ENCODE measurements at places on chromosomes 1 and 21.

GRCh38 chr1:170305777-170306512 is 160.2 kb downstream of the NTMT2 start:
- H3K36me3 ChIP-seq: no peaks in the 10 kb centered on the region
- H3K4me1 ChIP-seq: no peaks in the 10 kb centered on the region
- no peak overlapping the region for H3K27ac ChIP-seq
- no peak overlapping the region for H3K4me3 ChIP-seq

GRCh38 chr1:67815303-67816094 is 17.8 kb downstream of the GNG12 start:
- H3K4me1 ChIP-seq: peaks cover 29% of the 10 kb centered on the region
- H3K36me3 ChIP-seq: no peaks in the 10 kb centered on the region
- H3K4me3 ChIP-seq: no peak overlapping the region
- H3K27ac ChIP-seq: peak overlapping the region; percentile 73

DNA sequence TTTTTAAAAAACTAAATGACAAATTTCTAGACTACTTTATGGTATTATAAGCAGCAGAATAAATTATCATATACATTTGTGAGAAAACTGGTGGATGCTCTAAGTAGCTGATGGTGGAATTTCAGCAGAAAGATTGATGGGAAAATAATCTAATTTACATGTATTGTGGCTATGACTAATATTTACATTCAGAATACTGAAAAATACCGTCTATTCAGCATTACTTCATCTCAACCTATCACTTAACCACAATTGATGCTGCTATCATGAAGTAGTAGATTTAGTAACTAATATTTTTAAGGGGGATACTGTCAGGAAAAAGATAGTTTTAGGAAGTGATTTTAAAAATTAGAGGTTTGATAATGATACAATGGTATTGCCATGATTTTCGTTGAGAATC is 137.9 kb downstream of the IFI44 start:
- no peak overlapping the region for H3K27ac ChIP-seq
- H3K36me3 ChIP-seq: no peaks in the 10 kb centered on the region
- H3K4me1 ChIP-seq: no peaks in the 10 kb centered on the region
- no peak for DNase-seq
- no peaks in the 10 kb centered on the region for H3K27me3 ChIP-seq
- H3K4me3 ChIP-seq: no peak overlapping the region

DNA sequence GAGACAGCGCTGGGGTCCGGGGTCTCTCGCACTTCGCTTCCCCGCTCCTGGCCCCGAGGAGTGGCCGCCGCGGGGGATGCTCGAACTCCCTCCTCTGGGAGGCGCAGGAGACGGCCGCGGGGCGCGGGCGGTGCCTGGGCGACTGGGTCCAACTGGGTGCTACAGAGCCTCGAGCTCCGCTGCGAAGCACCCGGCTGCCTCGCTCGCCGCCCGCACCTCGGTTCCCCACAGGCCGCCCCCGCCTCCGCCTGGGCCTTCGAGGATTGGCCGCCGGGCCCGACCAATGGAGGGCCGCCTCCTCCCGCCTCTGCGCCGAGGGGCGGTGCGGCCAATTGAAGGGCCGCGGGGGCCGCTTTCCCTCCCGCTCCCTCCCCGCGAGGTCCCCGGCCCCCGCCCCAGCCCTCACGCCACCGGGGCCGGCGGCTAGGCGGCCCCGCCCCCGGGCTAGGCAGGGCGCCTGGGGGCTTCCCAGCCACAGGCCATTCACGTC is at the start of gene CNN3:
CNN3 (minus strand) TSS at position 196 of the 490 bp plus-strand sequence. CDS start 216 bp downstream, outside the sequence.
- peak within 1 kb of the TSS; percentile 69 for H3K4me3 ChIP-seq
- peaks cover 12% of the 10 kb centered on the region for H3K4me1 ChIP-seq
- peak; percentile 89 for DNase-seq
- no peaks in the 10 kb centered on the region for H3K36me3 ChIP-seq
- H3K27me3 ChIP-seq: no peaks in the 10 kb centered on the region
- H3K27ac ChIP-seq: peak within 1 kb of the TSS; percentile 99

DNA sequence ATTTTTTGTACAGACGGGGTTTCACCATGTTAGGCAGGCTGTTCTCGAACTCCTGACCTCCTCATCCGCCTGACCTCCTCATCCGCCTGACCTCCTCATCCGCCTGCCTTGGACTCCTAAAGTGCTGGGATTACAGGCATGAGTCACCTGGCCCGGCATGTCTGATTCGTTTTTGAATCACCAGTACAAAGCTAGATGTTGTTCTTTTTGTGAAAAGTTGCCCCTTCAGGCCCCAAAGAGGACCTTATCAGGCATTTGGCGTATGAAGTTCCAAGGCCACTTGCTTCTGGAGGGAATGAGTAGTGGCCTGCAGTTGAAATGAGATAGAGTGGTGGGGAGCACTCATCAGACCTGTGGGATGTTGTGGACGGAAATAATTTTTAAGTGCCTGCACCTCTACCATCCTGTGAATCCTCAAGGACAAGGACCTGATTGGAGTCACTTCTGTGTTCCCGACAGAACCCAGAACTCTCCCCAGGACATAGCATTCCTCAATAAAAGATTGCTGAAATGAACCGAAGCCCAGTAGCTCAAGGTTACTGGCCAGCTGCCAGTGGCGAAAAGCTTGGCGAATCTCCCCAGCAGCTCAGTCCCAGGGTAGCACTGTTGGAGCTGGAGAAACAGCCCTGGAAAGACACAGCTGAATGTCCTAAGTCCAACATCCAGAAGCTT is 50.1 kb downstream of the NDUFS5 start:
- H3K4me3 ChIP-seq: no peak overlapping the region
- no peaks in the 10 kb centered on the region for H3K27me3 ChIP-seq
- H3K36me3 ChIP-seq: no peaks in the 10 kb centered on the region
- H3K4me1 ChIP-seq: peaks cover 13% of the 10 kb centered on the region

GRCh38 chr1:181219938-181220337 is 131.4 kb downstream of the IER5 start:
- DNase-seq: no peak
- no peak overlapping the region for H3K27ac ChIP-seq
- no peaks in the 10 kb centered on the region for H3K4me1 ChIP-seq

DNA sequence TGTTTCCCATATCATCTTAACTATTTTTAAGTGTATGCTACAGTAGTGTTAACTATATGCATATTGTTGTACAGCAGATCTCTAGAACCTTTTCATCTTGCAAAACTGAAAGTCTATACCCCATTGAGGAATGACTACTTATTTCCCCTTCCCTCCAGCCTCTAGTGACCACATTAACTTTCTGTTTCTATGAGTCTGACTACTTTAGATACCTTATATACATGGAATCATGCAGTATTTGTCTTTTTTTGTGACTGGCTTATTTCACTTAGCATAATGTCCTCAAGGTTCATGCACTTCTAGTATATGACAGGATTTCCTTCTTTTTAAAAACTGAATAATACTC is 96.5 kb upstream of the BTG3 start:
- no peaks in the 10 kb centered on the region for H3K36me3 ChIP-seq
- H3K27ac ChIP-seq: no peak overlapping the region
- no peaks in the 10 kb centered on the region for H3K27me3 ChIP-seq
- H3K4me3 ChIP-seq: no peak overlapping the region

DNA sequence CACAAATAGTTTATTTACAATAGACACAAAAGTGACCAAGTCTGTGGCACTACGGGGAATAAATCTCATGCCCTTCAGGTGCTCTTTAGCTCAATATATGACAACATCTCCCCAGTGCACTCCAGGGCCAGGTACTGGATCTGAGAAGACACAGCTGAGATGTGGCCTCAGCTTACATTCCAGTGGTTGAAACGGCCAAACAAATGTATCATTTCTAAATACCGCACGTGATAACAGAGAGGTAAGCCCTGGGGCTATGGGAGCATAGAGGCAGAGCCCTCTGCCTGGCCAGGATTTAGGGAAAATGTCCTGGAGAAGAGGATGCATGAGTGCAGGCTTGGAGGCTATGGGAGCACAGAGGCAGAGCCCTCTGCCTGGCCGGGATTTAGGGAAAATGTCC is 630.5 kb downstream of the SMYD3 start:
- no peaks in the 10 kb centered on the region for H3K27me3 ChIP-seq
- H3K4me1 ChIP-seq: no peaks in the 10 kb centered on the region
- DNase-seq: no peak
- no peak overlapping the region for H3K4me3 ChIP-seq

DNA sequence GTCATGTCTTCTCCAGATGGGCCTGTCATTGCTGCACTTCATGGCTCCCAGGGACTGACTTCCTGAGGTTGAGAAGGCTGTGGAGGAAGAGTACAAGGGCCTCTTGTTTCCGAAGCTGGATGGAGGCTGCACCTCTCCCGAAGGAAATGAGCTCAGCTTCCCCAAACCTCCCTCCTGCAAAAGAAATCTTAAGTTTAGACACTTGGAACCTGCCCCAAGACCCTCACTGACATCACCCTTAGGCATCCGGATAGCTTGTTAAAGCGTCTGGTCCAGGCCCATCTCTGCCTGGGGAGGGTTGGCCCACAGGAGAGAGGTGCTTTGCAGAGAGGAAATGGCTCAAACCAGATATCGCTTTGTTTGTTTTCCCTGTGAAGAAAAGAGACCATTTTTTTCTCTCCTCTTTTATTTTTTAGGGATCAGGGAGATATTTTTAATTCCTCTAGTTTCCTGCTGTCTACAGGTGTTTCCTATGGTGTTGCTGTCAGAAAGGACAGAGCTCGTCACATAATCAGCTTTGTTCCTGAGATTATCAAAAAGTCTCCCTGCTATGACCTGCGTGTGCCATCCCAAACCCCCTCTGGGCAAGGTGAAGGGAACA is 25.0 kb downstream of the RCSD1 start:
- H3K4me3 ChIP-seq: no peak overlapping the region
- no peaks in the 10 kb centered on the region for H3K4me1 ChIP-seq
- H3K27me3 ChIP-seq: no peaks in the 10 kb centered on the region
- no peak for DNase-seq

DNA sequence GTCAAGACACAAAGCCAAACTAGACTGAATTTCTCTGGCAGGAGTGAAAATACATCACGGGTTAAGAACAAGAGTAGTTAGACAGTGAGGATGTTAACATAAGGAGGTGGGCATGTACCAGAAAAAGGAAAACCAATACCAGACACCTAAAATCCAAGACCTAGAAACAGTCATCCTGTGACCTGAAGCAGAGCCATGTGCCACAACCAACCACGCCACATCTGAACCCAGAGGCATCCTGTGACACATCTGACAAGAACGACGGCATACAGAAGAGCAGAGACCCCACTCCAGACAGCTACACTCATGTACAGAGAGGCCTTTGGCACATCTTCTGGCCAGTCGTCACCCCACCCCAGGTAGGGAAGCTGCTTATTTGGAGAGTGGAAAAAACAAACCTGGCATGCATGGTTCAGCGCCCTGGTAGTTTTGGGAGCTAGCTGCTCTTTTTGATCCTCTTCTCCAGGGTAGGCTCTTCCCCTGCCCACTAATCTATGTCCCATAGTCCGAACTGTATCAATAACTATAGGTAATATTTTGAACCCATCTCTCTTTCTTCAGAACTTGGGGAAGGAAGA is 72.1 kb downstream of the SLC45A1 start:
- no peak for DNase-seq
- H3K27me3 ChIP-seq: no peaks in the 10 kb centered on the region
- no peak overlapping the region for H3K4me3 ChIP-seq
- no peak overlapping the region for H3K27ac ChIP-seq
- H3K4me1 ChIP-seq: peaks cover 4% of the 10 kb centered on the region

GRCh38 chr1:72432645-72433267 is 150.4 kb upstream of the NEGR1 start:
- H3K4me1 ChIP-seq: no peaks in the 10 kb centered on the region
- H3K27ac ChIP-seq: no peak overlapping the region
- no peaks in the 10 kb centered on the region for H3K36me3 ChIP-seq
- H3K4me3 ChIP-seq: no peak overlapping the region
- H3K27me3 ChIP-seq: no peaks in the 10 kb centered on the region

- H3K4me1 ChIP-seq: no peaks in the 10 kb centered on the region
- no peaks in the 10 kb centered on the region for H3K36me3 ChIP-seq
- H3K27ac ChIP-seq: no peak within 1 kb of the TSS
- peak; percentile 90 for DNase-seq
- no peak within 1 kb of the TSS for H3K4me3 ChIP-seq
- H3K27me3 ChIP-seq: no peaks in the 10 kb centered on the region
Measured at GRCh38 chr1:165543532-165544438, at the start of gene LRRC52. Gene LRRC52 (plus strand): TSS chr1:165544000. CDS start chr1:165544297, 297 bp downstream.

GRCh38 chr1:3642919-3643675 is 6.8 kb downstream of the WRAP73 start:
- DNase-seq: no peak
- H3K36me3 ChIP-seq: peaks cover 3% of the 10 kb centered on the region
- H3K4me3 ChIP-seq: no peak overlapping the region
- no peaks in the 10 kb centered on the region for H3K27me3 ChIP-seq
